ENCODE measurements at places on chromosomes 4 and X.

DNA sequence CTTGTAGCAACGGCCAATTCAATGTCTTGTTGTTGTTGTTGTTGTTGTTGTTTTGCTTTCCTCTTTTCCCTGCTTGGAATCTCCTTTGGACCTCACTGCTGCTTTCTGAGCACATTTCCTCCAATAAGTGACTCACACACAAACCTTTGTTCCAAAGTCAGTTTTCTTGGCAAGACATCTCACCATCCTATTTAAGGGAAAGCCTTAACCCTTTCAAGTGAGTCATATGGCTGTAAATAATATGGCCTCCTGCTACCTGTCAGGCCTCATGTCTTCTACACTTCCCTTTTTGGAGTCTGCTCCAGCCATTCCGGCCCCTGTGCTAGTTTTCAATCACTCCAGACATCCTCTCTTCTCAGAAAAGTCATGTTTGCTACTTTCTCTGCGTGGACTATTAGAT lies 79.5 kb upstream of the MAGEB10 start:
- peak; percentile 65 for DNase-seq

GRCh38 chrX:26788402-26788998 lies 572.5 kb downstream of the MAGEB5 start:
- DNase-seq, result peak; percentile 5

- no peak for DNase-seq
Observed at GRCh38 chrX:69876221-69876620, 173.5 kb downstream of the AWAT2 start.

GRCh38 chr4:98482847-98483806 lies 175.3 kb downstream of the TSPAN5 start:
- no peak for DNase-seq

DNA sequence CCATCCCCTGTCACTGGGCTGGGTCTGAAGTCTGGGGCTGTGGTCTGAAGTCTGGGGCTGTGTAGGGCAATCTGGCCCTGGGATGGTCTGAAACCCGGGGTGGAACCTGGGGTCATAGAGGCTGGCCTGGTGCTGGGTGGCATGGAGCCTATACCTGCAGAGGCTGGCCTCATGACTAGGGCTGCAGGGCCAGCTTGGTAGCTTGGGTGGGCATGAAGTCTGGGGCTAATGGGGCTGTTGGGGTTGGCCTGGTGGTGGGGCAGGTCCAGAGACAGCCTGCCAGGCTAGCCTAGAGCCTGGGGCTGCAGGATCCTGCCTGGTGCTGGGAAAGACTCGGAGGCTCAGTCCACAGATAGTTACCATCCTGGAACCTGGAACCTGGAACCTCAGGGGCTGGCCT lies 37.0 kb downstream of the GALNT7 start:
- no peak for DNase-seq

DNA sequence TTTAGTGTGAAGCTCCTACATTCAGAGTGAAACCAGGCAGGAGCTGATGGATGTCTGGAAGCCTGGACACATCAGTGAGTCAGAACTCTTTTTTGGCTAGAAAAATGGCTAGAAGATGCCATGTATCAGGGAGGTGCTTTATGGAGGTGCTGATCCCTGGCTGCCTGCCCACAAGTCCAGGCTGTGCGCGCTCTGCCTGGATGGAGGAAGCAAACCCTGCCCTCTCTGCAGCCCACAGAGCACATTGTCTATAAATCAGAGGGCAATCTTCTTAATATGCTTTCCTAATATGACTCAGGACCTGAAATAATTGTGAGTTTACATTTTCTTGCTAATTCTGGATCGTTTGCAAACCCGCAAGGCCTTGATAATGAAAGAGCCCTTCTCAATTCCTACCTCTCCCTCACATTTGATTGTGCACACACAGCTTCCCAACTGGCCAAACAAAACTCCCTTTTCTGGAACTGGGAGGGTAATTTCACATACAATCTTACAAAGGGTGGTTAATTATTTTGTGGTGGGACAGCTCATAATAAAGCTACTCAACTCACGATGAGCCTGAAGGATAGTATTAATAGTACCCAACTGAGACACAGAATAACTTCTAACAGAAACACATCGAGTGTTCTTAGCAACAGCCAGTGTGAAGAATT lies 11.7 kb downstream of the MFAP3L start:
- peak; percentile 68 for DNase-seq

DNA sequence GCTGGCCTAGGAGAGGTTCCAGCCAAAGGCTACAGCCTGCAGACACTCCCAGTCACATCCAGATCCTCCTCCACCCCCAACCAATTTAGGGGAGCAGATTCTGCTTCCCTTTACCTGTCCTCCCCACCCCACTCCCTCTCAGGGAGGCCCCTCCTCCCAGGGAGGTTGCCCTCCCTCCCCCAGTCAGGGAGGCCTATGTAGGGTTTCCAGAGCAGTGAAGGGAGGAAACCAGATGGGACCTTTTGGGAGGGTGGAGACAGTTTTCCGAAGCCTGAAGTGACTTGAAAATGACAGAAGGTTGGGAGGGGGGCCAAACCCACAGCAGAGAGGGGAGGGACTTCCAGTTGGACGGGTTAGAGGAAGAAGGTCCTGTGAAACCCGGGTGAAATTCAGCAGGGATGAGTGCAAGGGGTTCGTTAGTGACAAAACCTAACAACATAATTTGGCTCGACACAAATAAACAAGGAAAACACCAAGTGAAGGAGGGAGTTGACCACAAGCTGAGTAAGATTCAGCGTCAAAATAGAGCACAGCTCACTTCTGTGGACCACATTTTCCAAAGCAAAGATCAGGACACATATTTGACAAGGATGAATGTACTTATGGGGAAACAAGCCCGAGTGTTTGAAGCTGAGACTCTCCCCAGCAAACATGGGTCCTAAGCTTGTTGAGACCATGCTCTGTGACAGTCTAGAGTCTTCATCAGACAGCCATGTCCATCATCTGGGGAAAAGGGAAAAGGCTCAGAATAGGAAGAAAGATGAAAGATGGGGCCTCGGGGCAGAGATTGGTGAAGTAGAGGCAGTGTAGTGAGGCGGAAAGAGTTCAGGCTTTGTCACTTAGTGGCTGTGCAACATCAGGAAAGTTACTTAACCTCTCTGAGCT lies 46.4 kb downstream of the PRPS1 start:
- DNase-seq, result peak; percentile 32

DNA sequence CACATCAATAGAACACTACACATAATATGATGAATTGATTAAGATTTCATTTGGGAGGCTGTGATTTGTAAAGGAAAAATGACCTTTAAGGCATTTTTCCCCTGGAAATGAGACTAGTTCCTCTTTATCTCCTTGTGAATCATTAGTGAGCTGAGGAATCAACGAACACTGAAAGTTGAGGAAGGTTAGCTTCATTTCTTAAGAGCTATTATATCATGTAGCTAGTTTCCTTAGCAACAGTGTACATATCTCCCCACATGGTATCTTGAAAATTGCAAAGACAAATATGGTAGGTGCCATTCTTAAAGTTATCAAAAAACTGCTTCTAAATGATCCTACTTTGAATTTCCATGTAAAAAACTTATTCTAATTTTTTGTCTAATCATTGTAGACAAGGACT lies 127.5 kb upstream of the NRK start:
- DNase-seq, result no peak

- DNase-seq, result no peak
Observed at GRCh38 chrX:115214151-115214550, 19.7 kb downstream of the LRCH2 start.

DNA sequence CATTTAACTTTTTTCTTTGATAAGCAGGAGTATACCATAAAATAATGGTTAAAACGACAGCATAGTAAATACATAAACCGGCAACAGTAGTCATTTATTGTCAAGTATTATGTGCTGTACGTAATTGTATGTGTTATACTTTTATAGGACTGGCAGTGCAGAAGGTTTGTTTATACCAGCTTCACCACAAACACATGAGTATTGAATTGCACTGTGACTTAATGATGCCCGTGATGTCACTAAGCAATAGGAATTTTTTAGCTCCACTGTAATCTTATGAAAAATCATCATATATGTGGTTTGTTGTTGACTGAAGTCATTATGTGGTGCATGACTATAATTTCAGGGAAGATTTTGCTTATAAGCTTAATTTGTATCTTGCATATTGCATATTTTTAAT lies 424.6 kb downstream of the PABPC4L start:
- DNase-seq, result no peak

DNA sequence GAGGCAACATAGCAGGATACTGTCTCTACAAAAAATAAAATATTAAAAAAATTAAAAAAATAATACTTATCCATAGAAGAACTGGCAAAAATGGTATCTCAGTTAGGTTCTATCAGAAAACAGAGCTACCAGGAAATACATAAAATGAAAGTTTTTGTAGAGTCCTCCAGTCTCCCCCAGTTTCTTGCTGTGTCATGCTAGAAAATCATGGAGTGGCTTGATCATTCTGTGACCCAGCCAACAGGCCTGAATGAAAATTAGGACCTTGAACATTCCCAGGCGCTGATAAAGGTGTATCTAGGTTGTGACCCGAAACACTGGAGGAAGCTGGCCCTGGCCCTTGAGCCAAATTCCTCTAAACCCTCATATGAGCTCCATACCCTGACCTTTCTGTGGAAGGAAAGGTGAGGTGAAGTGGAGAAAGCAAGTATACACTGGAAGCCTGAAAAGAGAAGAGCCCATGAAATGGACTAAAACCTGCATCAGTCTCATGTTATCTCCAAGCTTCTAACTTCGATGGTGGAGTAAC lies 652 bp downstream of the SMIM9 start:
- DNase-seq, result no peak

DNA sequence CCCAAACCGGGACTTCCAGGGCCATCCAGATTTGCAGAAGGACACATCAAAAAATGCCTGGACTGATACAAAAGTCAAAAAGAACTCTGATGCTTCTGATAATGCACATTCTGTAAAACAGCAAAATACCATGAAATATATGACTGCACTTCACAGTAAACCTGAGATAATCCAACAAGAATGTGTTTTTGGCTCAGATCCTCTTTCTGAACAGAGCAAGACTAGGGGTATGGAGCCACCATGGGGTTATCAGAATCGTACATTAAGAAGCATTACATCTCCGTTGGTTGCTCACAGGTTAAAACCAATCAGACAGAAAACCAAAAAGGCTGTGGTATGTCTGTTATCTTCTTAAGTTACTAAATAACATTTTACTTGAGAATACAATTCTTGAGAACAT lies 9.2 kb downstream of the PLK4 start:
- peak; percentile 39 for DNase-seq

DNA sequence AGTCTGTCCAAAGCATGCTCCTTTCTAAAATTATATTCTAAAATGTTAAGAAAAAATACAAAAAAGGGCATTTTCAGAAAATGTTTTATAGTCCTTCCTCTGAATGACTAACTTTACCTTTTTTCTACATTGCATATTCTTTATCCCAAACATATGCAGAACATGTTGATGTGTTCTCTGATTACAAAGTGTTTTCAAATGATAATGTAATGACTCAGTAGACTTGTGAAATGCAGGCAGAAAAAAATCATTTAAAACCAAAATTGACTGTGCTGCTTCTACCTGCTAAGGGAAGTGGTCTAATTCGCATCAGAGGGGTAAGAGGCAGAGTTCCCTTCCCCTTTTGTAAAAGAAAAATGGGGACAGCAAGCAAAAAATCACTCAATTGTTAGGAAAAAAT lies 22.7 kb upstream of the YTHDC1 start:
- no peak for DNase-seq

GRCh38 chr4:113276464-113277170 lies 227.2 kb downstream of the ANK2 start:
- DNase-seq, result peak; percentile 70

DNA sequence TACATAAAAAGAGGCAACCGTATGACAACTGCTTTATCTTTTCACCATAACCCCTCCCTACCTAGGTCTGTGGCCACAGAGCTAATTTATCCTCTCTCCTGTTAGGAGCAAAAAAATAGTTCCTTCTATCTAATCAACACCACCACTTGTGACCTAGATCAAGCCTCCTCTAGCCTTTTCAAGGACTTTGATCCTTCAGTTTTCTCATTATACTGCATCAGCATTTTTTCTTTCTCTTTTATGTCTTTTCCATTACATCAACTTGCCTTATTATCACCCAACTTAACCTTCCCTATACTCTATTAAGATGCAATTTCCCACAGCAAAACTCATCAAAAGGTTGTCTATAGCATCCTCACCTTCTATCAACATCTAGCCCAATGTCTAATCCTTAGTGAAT lies 211.0 kb downstream of the ANKRD50 start:
- DNase-seq, result no peak

GRCh38 chr4:38523524-38524448 lies 140.2 kb upstream of the KLF3 start:
- DNase-seq, result no peak

DNA sequence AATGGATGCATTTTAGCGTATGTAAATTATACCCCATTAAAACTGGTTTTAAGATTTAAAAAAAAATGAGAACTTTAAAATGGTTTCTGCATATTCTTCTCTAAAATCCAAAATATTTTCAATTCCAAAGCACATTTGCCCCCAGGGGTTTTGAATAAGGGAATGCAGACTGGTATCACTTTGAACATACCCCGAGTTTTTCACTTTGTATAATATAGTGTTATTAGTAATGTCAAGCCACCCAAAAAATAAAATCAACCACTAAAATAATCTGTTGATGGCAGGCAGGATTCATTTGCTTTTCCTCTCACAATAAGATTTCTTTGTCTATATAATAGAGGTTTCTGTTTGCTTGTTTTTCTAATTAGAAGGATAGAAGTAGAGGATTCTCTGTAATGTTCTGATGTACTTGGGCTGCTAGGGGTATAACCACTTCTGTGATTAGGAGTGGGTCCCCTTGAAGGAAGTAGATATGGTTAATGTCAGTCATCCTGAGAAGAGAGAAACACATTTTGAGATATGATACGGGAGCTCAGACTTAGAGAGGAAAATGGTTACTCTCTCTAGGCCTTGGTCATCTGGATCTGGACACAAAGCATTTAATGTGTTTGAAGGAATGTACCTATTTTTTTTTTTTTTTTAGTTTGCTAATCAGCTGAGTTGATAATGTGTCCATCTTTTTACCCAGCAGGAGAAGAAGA lies 9.3 kb upstream of the LIN54 start:
- DNase-seq, result no peak

- no peak for DNase-seq
Observed at GRCh38 chrX:19785647-19786046, 101.8 kb downstream of the SH3KBP1 start.

- DNase-seq, result no peak
Observed at GRCh38 chr4:186666750-186667149, 56.9 kb downstream of the FAT1 start.
